ENCODE measurements at places on chromosomes 1 and 21.

GRCh38 chr1:63198871-63199394, 123.4 kb upstream of the FOXD3 start:
- no peak for DNase-seq

- no peak for DNase-seq
Measured at GRCh38 chr1:41158147-41158875, 83.8 kb downstream of the SCMH1 start.

DNA sequence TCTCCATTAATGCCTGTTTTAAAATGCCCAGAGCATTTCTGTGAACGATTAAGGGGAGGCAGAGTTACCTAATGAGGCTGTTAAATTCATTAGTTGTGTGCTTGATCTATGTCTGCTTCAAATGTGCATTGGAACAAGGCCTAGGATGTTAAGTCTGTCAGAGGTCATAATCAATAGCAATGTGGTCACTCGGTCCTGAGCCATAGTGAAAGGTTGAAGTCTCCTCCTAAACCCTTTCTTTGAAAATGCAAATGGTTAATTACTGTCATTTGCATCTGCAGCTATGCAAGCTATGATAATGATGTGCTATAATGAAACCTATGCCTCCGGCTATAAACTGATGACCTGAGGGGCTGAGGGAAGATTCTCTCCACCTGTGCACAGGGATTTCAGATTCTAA, 114.2 kb upstream of the NR5A2 start:
- no peak for DNase-seq

GRCh38 chr1:27147842-27148518, 6.9 kb downstream of the SLC9A1 start:
- no peak for DNase-seq

- no peak for DNase-seq
Measured at GRCh38 chr1:119160866-119161265, 20.4 kb upstream of the WARS2 start.

DNA sequence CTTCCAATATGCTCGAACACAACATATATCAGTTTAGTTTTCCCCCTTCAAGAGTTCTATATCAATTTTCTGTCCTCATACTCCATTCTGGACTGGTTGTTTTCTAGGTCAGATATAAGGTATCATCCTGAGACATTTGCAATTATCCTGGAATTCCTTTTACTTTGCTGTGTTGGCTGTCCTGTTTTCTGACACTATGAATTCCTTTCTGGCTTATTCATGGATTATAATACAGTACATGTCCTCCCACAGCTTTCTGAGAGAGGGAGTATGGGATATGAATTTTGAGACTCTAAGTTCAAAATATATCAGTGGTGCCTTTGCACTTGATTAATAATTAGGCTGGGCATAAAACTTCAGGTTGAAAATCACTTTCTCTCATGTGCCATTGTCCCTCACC, 11.9 kb downstream of the PHTF1 start:
- DNase-seq, result no peak

DNA sequence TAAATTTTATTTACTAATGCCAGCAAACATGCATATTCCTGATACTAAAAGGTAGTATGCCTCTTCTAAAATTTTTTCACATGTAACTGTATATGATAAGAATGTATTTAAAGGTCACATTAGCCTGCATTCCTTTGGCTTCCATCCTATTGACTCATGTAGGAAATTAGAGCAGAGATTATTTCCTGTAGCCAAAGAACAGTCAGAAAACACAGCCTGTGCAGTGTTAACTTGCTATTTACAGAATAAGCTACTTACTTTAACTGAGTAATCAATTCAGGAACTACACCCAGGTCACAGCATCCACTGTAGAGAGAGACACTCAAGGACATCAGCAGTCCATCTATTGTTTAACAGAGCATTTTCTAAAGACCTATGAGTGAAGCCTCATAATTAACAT, 154.5 kb upstream of the ADGRL4 start:
- no peak for DNase-seq

- no peak for DNase-seq
Measured at GRCh38 chr1:85849660-85850059, 141.4 kb upstream of the ZNHIT6 start.

Data from stimulated activated CD4-positive, alpha-beta T cell treated with anti-CD3 and anti-CD28 coated beads, Interleukin-4, amount 100 ng/mL, for 48 hours (primary cell).